ENCODE measurements at places on chromosomes 5 and 9.

GRCh38 chr9:135334953-135335460, 144.6 kb upstream of the PPP1R26 start:
- DNase-seq, result no peak

- DNase-seq, result no peak
Measured at GRCh38 chr5:151295138-151295537, 8.4 kb downstream of the SLC36A3 start.

DNA sequence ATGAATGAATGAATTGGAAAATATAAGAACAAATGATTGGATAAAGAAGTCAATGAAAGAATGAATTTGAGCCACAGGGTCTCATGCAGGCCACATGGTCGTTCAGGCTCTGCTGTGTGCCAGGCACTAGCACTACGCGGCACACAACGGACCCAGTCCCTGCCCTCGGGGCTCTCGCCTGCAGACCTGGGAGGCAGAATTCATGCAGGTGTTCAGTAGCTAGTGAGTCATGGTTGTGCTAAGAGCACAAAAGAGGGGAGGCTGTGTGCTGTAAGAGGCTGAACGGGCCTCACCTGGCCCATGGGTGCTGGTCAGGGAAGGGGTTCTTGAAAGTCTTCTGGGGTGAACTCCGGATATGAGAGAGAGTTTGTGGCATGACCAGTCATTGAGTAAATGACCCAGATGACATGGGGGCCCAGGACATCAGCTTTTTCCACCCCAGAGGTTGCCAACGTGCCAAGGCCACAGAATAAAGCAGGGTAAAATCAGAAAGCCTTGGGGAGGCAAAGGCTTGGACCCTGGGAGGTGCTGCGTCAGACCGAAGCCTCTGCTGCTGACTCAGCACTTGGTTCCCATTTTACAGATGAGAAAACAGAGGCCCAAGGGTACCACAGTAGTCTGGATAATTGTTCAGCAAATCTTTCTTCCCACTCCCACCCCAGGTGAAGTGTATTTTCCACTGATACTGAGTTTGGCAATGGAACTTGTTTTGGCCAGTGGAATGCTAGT, 264.3 kb upstream of the MVB12B start:
- DNase-seq, result no peak

DNA sequence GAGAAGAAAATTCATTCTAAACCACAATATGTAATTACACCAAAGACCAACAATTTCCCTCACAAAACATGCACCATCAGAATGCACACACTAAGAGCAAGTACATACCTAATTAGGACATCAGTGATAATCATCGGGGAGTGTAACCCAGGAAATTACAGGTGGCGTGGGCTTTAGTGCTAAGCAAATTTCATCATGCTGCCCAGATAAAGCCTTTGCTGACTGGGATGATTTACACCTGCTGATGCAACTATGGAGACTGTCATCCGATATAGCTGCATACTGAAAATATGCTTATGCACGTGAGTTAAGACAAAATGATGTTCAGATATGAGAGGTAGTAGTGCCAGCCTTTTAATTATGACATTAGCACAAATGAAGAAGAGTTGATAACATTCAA, 123.2 kb downstream of the DCP2 start:
- no peak for DNase-seq

GRCh38 chr5:171961117-171961516, 45.3 kb downstream of the FBXW11 start:
- no peak for DNase-seq

DNA sequence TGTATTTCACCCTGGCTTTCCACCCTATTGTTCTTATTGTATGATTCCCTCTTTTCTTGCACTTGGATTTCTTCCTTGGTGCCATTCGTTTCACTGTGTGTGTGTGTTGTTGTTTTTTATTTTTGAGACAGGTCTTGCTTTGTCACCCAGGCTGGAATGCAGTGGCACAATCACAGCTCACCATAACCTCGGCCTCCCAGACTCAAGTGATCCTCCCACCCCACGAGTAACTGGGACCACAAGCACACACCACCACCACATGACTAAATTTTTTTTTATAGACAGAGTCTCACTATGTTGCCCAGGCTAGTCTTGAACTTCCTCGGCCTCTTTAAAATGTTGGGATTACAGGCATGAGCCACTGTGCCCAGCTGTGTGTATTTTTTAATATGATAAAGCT, 72.0 kb downstream of the MLLT3 start:
- DNase-seq, result no peak

- DNase-seq, result no peak
Measured at GRCh38 chr5:43352131-43352530, 38.9 kb upstream of the HMGCS1 start.

DNA sequence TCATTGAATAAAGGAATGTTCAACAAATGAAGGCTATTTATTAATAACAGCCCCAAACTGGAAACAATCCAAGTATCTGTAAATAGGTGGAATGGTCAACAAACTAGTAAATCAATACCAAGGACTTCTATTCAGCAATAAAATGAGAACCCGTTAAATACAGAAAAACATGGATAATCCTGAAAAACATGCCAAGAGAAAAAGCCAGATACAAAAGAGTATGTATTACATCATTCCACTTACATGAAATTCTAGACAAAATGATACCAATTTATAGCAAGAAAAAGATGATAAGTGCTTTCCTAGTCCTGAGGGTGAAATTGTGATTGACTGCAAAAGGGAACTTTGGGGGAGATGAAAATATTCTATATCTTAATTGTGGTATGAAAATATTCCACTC, 3.1 kb downstream of the PJA2 start:
- no peak for DNase-seq

DNA sequence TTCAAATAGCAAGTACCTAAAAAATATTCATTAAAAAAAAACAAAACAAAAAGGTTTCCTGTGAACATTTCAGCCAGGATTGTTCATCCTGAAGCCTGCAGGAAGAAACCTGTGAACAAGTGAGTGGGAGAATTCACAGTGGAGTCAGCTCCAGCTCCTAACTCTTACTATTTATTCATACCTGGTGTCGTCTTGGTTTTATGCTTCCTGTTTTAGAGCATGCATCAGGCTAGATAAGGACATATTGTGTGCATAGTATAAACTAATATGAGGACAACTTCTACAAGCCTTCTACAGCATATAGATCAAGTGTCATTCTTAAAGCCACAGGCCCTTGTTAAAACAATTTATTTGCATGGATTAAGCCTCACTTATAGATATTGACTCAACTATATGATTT, 169.9 kb downstream of the EFNA5 start:
- no peak for DNase-seq

DNA sequence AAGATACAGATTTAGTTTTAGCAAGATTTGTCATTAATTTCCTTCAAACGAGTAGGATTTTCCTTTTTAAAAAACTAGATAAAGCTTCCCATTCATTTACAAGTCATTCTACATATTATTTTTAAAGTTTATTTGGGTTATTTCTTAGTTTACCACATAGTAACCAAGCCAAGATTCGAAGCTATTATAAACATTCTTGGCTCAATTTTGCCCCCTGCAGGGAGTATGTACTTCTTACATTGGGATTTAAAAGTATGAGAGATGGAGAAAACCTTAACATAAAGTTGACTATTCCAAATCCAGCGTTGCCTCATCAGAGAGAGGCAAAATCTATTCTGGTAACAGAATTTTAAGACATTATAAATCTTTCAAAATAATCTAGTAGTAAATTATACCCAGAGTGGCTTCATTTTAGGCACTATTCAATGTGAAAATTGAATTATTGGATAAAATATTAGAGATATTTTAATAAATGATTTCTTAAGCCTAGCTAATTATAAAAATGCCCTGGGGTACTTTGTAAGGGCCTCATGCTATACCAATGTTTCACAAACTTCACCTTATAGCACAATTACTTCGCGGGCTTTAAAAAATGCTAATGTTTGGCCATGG, 39.1 kb downstream of the FBN2 start:
- no peak for DNase-seq

DNA sequence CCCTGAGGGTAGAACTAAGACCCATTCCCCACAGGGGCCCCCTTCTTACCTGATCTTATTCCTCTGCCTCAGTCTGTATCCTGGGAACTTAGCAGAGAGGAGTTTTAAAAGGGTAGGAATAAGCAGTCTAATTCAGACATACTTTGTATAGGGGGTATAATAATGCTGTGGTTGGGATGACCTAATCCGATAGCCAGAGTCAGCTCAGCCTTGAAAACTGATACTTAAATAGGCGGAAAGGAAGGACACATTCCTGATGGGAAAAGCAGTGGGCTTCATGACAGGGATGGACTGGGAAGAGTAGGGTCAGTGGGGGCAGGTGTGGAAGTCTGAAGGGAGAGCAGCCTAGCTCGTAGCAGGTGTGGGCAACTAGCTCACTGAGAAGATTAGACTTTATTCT, 52.2 kb upstream of the TESK1 start:
- no peak for DNase-seq

All from stimulated activated CD8-positive, alpha-beta memory T cell treated with anti-CD3 and anti-CD28 coated beads, Interleukin-4, amount 100 ng/mL, for 1 hour (primary cell).